Left cardiac atrium (tissue), 4 donors: ENCODE measurements at places on chromosomes 13 and 19. TPM values are rescaled to one million over a fixed set of nuclear protein-coding genes. Genes with fewer than 3 reads are reported as not detected.

- DNase-seq: no peak
These were observed 84.0 kb upstream of the GSX1 start for GRCh38 chr13:27708325-27708724.

GRCh38 chr13:24166561-24166960 is 6.0 kb downstream of the SPATA13 start:
- no peak for DNase-seq

GRCh38 chr13:99295488-99296252 is 11.5 kb downstream of the GPR183 start:
- no peak for DNase-seq

C13orf42 gene
- total RNA-seq: not detected

SSC5D gene
- 6.7 TPM for total RNA-seq

CATSPERD gene
- not detected for total RNA-seq
